ENCODE measurements at places on chromosomes 11 and 22.

- DNase-seq, result no peak
Measured at GRCh38 chr11:8356216-8356615, 92.5 kb upstream of the LMO1 start.

DNA sequence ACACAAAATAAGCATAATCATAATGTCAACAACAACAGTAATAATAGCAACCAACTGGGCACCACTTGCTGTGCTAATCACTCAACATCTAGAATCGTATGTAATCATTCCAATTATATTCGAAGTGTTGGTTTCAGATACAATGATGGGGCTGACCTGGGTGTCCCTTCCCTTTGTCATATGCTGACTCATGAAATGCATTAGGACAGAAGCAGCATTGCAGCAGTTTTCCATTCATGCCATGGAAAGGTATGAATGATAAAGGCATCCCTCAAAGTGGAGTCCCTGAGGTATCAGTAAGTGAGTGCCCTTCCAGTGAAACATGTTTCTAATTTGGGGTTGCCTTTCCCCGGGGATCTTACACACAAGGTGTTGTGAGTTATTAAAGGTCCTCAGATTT is 46.3 kb upstream of the ANO3 start:
- no peak for DNase-seq

DNA sequence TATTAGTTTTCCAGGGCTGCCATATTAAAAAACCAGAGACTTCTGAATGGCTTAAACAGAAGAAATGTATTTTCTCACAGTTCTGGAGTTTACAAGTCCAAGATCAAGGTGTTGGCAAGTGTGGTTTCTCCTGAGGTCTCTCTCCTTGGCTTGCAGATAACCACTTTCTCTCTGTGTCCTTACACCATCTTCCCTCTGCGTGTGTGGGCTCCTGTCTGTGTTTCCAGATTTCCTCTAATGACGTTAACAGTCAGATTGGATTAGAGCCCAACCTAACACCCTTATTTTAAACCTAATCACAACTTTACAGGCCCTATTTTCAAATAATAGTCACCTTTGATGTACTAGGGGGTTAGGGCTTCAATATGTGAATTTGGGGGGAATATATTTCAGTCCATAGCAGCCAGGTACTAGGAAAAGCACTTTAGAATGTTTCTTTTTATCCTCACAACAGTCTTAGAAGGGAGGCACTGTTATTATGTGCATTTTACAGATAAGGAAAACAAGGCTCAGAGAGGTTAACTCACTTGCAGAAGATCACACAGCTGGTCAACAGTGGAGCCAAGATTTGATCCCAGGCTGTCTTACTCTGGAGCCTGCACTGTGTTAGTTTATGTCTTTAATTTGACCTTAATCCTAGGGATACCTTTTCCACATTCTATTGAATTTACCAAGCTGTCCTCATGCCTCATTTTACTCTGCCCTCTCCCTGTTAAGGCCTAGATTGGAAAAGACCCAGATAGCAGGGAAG is 116.4 kb upstream of the CRYBB3 start:
- no peak for DNase-seq

DNA sequence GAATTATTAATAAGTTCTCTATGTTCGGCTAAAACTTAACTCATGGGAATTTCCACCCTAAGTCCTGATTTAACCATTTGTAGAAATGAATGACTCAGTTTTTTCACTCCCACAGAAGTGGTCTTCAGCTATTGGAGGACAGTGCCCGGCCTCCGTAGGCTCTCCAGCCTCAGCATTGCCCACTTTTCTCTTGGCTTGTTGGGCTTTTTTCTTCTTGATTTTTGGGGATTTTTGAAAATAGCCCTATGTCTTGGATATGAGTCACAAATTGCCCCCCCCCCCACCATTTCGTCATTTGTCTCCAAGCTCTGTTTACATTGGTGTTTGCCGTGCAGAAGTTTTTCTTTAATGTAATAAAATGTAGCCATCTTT is 66.7 kb downstream of the PACS1 start:
- DNase-seq, result no peak

DNA sequence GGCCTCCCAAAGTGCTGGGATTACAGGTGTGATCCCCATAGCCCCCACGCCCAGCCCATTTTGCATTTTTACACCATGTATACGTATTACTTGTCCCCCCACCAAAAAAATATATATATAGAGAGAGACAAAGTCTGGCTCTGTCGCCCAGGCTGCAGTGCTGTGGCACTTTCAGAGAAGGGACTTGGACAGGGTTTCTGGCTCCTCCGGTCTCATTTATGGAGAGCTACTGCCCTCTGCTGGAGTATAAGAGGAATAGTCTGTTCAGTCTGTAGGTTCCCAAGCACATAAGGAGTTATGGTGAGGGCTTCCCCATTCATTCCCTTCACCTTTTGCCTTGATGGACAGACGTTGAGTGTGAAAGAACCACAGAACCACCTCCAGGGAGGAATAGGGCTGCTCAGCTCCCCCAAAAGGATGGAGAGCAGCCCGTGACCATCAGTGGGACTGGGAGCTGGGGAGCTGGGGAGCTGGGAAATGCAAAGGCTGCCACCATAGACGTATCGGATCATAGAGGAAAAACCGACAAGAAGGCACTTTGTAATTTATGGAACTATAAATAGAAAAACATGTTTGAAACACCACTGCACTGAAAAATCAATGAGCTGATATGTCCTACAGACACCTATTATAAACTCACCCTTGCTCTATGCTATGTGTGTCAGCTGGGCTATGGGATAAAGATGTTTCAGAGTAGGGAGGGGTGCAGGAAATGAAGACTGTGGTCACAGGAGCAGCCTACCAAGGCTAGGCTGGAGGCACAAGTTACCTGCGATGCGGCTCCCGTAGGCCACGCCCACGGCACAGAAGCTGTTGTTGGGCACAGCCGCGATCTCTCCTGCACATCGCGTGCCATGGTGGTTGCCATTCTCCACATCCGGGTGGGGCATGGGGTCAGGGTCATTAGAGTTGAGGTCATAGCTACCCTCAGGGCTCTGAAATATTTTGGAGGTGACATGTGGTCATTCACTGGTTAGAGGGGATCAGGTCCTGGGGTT is 5.2 kb downstream of the PCSK7 start:
- DNase-seq, result peak; percentile 60

- DNase-seq, result no peak
Measured at GRCh38 chr11:105156231-105156630, 16.7 kb upstream of the CARD18 start.

DNA sequence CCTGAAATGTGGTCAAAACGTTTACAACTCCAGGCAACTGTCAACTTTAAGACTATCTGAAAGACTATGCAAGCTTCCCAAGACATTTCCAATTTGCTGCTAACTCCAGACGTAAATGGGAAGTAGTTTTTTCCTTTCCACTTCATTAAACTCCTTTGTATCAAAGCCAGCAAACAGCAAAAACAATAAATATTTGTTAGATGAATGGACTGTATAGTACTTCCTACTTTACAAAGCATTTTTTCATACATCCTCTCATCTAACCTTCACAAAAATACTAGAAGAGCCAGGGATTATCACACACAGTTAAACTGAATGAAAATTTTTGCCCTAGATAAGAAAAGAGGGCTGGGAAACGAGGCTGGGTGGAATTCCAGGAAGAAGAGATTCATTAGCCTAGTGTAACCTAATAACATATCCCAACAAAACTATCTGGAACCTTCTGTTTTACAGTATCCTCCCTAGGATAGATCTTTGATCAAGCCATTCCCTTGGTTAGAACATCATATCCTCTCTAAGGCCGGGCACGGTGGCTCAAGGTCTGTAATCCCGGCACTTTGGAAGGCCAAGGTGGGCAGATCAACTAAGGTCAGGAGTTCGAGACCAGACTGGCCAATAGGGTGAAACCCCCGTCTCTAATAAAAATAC is 10.4 kb downstream of the NUP98 start:
- no peak for DNase-seq

DNA sequence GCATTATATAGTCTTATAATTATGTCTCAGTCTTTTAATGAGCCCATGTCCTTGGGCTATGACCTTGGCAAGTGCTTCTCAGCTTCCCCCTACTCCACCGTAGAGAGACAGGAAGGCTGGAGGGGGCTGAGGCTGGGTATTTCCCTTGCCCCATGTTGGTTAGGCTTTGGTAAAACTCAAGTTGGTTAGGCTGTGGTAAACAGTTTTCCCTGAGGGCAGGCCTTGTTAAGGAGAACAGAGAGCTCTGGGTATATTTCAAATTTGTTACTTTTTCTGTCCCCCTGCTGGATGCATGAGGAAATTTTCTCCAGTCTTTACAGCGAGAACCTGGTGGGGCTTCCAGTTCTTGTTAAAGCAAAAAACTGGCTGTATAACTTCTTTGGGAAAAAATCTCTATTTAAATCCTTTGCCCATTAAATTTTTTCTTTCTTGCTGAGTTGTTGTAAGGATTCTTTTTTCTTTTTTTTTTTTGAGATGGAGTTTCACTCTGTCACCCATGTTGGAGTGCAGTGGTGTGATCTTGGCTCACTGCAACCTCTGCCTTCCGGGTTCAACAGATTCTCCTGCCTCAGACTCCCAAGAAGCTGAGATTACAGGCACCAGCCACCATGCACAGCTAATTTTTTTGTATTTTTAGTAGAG is 12.2 kb upstream of the DCHS1 start:
- peak; percentile 30 for DNase-seq

- no peak for DNase-seq
Measured at GRCh38 chr11:8597182-8597581, 3.2 kb upstream of the STK33 start.

- no peak for DNase-seq
Measured at GRCh38 chr11:19631712-19632498, 80.7 kb upstream of the NAV2 start.

GRCh38 chr11:20275987-20276965 is 87.2 kb upstream of the HTATIP2 start:
- no peak for DNase-seq

Measured in HAP-1 (cell line).